Fibroblast of the aortic adventitia (primary cell): ENCODE measurements at places on chromosomes 7 and 10.

GRCh38 chr10:101226491-101227428 is 2.5 kb downstream of the LBX1 start:
- DNase-seq = no peak

DNA sequence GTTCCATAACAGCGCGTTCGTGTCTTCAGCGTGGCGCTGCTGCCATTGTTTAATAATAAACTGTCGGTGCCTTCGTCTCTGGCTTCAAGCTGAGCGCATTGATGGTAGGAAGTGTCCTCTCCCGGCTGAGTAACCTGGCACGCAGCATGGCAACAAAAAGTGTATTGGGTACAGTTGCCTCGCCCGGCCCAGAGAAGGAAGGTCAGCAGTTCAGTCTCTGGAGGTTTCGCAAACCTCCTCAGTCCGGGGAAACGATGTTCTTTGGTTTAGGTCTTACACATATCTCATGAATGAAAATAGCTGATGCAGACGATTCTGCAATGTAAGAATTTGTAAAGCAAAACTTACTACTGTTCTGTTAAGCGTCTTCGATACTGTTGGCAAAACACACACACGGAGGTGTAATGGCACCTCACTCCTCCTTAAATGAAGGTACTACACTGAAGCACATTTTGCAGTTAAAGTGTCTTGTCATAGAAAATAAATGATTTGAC is 739 bp upstream of the CCDC186 start:
- peak; percentile 31 for DNase-seq

DNA sequence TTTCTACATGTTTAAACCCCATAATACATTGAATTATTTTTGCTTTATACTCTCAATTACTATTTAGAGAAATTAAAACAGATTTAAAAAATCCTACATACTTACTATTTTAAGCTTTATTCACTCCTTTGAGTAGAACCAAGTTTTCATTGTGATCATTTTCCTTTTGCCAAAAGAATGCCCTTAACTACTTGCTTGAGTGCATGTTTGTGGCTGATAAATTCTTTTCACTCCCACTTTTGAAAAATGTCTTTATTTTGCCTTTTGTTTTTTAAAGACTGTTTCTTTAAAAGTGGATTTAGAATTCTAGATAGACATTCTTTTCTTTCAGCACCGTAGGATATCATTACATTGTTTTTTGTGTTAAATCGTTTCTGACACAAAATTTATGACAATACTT is 22.3 kb upstream of the AGR3 start:
- DNase-seq = no peak

- peak; percentile 9 for DNase-seq
Observed at GRCh38 chr7:99244939-99245338, 27.7 kb upstream of the MYH16 start.

DNA sequence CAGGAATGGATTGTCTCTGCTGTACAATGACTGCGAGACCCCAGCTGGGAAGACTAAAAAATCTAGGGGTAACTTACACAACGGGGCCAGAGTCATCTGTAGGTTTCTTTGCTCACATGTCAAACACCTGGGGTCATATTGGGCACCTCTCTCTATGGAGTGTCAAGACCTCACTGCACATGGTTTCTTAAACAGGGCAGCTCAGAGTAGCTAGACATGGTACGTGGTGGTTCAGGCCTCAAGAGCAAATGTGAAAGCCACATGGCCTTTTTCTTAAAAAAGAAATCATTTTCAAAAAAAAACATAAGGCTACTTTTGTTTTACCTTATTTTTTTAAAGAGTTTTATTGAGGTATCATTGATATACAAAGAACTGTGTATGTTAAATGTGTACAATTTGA is 162.2 kb upstream of the ITGB1 start:
- DNase-seq = no peak

GRCh38 chr7:80611779-80612178 is 26.7 kb upstream of the CD36 start:
- peak; percentile 68 for DNase-seq

GRCh38 chr7:38656968-38657367 is 25.8 kb upstream of the AMPH start:
- no peak for DNase-seq

GRCh38 chr10:80485076-80485945 is 31.2 kb downstream of the TSPAN14 start:
- DNase-seq = no peak

- DNase-seq = no peak
Observed at GRCh38 chr7:46164629-46165028, 243.6 kb upstream of the IGFBP3 start.

- DNase-seq = peak; percentile 39
Observed at GRCh38 chr7:134690614-134691504, 44.2 kb downstream of the BPGM start.

DNA sequence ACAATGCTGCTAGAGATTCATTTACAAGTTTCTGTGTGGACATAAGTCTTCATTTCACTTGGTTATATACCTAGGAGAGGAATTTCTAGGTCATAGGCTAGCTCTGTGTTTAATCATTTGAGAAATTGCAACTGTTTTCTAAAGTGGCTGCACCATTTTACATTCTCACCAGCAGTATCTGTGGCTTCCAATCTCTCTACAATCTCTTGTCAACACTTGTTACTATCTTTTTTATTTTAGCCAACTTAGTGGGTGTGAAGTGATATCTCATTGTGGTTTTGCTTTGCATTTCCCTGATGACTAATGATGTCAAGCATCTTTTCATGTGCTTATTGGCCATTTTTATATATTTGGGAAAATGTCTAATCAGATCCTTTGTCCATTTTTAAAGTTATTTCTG is 53.0 kb upstream of the DRGX start:
- DNase-seq = peak; percentile 5

- peak; percentile 49 for DNase-seq
Observed at GRCh38 chr10:87053111-87053510, 33.0 kb downstream of the FAM25A start.

DNA sequence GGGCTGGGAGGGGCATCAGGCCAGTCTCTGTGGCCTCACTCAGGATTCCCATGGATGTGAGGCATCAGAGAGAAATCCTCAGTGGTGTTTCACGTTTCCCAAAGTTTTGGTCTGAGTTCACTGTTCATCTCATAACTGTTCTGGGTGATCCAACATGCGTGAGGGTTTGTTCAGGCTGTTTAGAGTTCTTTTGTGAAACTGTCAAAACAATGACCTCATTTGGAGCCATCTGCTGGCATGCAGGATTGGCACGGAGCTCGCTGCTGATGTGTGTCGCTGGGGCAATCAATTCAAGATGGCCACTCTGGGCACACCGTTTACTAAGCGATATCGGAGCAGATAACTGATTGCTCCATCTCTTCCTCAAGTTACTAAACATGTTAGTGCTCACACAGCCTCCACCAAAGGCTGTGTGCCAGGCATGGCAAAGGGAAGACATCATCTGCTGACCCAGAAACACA is 365.6 kb downstream of the WDR11 start:
- no peak for DNase-seq

- DNase-seq = peak; percentile 42
Observed at GRCh38 chr10:12332572-12333379, 16.6 kb upstream of the CAMK1D start.

GRCh38 chr7:25864511-25864910 is 287.5 kb upstream of the NFE2L3 start:
- no peak for DNase-seq

GRCh38 chr10:99394761-99395386 is 35.5 kb downstream of the GOT1 start:
- no peak for DNase-seq

- no peak for DNase-seq
Observed at GRCh38 chr10:29493697-29494096, 141.1 kb downstream of the SVIL start.

- DNase-seq = no peak
Observed at GRCh38 chr7:2003931-2004812, 228.6 kb downstream of the MAD1L1 start.

DNA sequence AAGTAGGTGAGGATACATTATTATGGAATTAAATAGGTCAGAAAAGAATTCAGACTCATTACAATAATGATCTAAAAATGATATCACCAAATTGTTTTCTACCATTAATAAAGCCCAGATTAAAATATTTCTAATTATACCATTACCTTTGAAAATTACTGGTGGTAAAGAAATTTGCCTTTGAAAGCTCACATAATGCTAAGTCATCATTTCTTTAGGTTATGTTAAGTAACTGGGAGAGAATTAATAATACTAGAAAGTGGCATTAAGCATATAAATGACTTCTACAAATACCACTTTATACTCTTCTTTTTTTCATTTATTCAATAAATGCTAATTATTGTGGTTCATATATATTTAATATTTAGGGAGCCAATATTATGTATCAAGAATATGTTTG is 641.2 kb upstream of the LRRTM3 start:
- no peak for DNase-seq

DNA sequence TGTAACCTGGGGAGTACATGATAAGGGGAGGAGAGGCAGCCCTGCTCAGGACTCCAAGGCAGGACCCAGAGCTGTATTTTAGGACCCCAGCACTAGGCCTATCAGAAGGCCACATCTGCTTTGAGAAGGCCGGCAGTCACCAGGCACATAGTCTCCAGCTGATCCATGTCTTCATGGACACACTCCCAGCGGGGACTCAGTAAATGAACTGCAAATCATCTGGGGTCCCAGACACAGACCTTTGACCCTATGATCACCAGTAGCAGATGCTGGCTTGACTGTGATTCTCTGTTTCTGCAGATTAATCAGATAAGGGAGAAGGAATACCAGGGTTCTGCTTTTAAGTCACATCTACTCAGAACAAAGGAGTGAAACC is 341.4 kb upstream of the PODXL start:
- no peak for DNase-seq
